ENCODE measurements at places on chromosomes 1 and 21.

DNA sequence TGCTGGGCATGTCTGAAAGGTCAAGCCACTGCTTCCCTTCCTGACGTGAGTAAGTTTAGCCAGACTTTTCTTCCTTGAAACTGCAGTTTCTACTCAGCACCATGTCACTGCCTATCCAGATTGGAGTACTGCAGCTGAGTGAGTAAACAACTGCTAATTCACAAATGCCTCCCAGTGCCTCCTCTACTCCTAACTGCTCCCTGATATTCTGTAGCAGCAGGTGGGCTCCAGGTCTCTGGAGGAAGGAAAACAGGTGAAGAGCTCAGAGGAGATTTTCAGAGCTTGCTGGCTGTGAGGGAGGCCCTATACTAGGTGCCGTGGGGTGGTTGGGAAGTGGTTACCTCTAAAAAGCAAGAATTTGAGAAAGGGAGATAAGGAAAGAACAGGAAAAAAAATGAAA, 96.5 kb downstream of the KIF14 start:
- DNase-seq = no peak

- DNase-seq = no peak
Measured at GRCh38 chr1:34328281-34328799, 151.6 kb downstream of the C1orf94 start.

- no peak for DNase-seq
Measured at GRCh38 chr1:25527226-25527846, 16.1 kb upstream of the LDLRAP1 start.

DNA sequence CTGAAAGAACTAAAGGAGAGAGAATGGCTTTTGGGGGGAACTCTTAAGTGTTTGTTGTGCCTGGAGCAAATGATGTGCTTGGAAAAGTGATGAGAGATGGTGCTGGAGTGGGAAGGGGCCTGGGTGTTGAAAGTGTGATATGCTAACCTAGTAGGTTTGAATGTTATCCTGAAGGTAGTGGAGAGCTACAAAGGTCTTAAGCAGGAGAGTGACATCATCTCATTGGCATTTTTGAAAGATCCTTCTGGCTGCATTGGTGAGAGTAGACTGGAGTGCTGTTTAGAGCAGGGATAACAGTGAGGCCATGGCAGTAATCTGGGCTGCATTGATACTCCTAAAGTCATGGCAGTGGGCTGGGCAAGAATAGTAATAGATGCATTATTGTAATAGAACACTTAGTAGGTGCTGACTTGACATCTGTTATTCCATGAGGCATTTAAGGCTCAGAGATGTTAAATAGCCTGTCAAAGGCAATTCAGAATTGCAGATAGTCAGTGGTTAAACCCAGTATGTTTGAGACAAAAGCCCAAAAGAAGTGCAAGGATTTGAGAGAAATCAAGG, 44.5 kb downstream of the MDM4 start:
- peak; percentile 50 for DNase-seq

DNA sequence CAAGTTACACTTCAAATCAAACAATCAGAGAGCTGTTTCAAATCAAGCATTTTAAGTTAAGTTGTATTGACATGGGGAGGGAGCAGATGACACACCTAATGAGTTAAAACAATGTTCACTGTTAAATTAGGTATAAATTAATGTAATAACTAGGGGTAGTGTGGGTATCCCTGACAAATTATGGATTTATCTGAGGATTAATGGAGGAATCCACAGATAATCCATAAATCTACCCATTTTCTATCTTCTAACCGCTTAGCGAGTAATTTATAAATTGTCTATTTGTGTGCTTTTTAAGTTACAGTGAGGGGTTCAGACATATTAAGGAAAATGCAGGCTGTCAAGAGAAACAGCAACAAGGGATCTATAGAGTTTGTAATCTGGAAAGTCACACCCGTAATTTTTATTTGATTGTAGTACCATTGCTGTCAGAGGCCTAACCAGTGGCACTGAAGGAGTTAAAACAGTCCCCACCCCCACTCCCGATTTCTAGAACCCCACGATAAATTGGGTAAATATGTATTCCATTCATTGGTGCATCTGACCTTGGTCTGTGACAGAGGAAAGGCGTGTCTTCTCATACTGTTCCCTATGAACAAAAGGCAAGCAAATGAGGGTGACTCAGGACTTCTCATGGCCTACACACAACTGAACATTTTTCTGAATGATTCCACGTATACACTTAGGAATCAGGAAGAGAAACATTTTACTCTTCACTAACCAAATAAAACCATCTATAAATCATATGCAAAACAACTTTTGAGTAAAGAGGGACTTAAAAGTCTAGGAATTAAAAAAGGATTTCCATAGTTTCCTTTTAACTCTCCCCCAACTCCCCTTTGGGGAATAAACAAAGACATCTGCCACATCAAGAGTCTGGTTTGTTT, 7.4 kb downstream of the IRF2BP2 start:
- peak; percentile 97 for DNase-seq

- no peak for DNase-seq
Measured at GRCh38 chr1:7068552-7068951, 283.3 kb downstream of the CAMTA1 start.

- no peak for DNase-seq
Measured at GRCh38 chr1:59736744-59737143, 78.0 kb upstream of the HOOK1 start.

DNA sequence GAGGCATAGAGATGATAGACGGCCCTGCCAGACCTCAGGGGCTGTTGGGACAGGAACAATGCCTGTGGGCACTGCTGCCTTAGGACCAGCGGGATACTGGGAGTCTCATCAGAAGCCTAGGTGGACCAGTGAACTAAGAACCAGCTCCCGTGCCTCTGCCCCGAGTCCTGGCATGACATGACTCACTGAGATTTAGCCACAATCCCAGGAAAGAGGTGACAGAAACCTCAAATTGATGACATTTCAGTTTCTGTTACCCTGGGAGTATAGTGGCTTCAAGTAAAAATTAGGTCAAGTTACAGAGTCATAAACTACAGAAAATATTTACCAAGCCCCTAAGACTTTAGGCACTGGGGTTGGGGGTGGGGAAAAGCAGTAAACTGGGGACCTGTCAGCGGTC, 74.6 kb upstream of the GADD45A start:
- no peak for DNase-seq

- no peak for DNase-seq
Measured at GRCh38 chr1:218332416-218332815, 12.7 kb upstream of the TGFB2 start.

DNA sequence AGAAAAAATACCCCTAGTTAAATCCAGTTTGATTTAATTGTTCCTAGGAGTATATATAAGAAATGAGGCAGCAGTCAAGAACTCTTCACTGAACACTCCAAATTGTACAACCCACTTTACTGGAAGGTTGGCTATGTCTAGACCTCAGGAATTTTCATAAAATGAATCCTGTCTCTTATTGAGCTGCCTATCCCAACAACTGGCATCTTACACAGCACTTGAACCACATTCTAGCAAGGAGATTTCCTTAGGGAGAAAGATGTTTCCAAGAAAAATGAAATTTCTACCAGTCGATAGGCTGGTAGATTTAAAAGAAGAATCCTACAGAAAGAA, 16.3 kb downstream of the RNF19B start:
- no peak for DNase-seq

GRCh38 chr1:111821121-111821745, 65.5 kb downstream of the DDX20 start:
- no peak for DNase-seq

DNA sequence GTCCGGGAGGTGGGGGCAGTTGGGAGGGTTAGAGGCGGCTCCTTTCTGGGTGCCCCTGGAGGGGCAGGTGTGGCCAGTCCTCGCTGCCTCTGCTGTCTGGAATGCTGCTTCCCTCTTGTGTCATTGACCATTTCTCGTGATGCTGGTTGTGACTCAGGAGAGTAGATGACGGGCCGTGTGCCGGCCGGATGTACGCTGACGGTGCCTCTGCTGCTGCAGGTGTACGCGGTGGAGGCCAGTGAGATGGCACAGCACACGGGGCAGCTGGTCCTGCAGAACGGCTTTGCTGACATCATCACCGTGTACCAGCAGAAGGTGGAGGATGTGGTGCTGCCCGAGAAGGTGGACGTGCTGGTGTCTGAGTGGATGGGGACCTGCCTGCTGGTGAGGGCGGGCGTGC, 13.9 kb downstream of the PRMT2 start:
- no peak for DNase-seq

DNA sequence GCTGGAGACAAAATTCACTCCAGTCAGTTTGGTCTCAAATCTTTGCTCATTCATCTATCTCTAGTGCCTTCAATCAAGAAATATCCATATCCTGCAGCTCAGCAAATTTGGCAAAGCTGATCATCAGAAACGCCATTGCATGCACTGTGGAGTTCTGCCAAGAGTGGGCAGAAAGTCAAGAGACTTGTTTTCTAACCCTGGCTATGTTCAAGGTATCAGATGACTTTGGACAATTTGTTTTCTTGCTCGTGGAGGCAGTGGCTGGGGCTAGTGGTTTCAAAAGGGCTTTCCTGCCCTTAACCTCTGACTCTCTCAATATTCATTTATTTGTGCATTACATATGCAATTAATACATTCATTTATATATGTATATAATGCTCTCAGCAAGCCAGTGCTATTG, 12.8 kb upstream of the LRRC52 start:
- DNase-seq = no peak

GRCh38 chr1:225467193-225468020, 39.6 kb upstream of the LBR start:
- DNase-seq = peak; percentile 42

DNA sequence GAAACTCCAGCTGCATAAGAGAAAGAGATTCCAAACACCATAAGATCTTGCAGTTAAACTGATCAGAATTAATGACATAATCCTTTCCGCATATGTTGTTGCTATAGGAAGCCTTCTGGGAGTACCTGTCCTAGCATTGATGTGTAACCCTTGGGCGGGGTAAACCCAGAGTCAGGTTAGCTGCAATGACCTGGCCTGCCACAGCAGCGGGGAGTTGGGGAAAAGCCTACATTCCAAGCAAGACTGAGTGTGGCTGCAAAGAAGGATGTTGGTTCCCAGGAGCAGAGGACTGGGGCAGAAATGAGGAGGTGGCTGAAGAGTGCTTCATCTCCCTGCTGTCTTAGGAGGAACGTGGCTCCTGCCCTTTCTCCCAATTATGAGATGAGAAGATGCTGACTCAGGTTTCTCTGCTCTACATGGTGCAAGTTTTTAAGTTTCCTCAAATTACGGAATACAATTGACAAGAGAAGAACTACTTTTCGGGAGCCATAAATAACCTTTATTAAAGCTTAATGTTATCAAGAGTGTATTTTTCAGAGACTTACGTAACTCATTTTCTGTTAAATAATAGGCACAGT, 142.1 kb downstream of the RYR2 start:
- no peak for DNase-seq

- DNase-seq = peak; percentile 57
Measured at GRCh38 chr1:150168960-150169601, 19.4 kb downstream of the PLEKHO1 start.

GRCh38 chr1:58107943-58108342, 438.6 kb downstream of the OMA1 start:
- no peak for DNase-seq

DNA sequence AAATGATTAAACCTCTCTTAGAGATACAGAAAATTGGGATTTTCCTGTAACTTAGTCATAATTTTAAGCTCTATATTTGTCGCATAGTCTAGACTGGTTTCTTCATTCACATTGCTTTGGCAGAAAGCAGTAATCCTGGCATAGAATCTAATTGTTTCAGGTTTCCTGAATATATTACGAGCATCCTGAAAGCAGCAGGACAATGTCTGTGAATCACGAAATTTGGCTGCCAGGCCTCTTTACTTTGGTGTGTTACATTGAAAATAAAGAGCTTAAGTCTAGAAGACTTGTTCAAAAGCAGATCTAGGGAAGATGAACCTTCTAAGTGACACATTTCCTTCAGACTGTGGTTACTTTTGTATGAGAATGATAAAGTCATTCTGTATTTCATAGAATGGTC, 72.2 kb downstream of the TDRD5 start:
- no peak for DNase-seq

DNA sequence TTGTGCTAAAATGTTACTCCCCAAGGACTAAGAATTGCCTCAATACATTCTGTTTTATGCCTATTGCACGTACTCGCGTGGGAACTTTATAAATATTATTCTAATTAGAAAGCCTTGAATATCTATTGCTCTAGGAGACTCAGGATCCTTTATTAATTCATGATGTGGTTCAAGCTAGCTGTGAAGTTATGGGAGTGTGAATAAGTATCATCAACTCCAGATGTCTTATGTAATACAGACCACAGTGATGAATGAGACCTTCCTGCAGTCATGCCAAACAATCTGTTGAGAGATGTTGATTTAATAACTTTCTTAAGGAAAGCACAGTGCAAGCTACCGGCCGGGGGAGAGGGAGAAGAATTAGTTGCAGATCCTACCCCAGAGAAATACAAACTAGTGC, 519.2 kb upstream of the ZP4 start:
- DNase-seq = peak; percentile 93

GRCh38 chr1:10320336-10320735, 78.5 kb upstream of the PGD start:
- no peak for DNase-seq

GRCh38 chr1:55575571-55576279, 360.6 kb upstream of the USP24 start:
- DNase-seq = no peak

- peak; percentile 62 for DNase-seq
Measured at GRCh38 chr21:39003982-39004633, 179.1 kb downstream of the PSMG1 start.

DNA sequence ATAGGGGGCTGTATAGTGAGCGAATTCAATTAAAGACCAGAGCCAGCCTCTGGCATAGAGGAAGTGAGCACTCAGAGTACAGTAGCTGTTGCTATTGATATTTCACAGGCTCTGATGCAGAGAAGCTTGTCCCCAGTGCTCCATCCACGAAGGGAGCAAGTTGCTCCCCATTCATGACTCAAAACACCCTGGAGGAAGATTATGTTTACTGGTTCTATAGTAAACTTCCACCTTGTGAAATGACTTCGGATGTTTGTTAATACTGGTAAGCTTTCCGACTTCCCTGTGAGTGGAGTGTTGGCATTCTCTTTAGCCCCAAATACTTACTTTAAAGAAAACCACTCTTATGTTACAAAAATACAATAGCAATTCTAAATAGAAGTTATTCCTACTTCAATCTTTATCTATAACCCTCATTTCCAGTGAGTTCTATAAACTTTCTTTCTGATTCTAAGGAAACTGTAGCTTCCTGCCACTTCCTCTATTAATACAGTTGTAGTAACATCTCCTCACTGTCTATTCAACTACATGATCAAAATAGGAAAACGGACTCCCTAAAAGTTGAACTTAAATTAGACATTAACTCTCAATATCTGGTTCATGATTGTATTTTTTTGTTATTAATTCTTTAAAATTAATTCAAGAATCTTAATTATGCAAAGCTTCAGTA, 46.4 kb downstream of the ZNF281 start:
- no peak for DNase-seq

DNA sequence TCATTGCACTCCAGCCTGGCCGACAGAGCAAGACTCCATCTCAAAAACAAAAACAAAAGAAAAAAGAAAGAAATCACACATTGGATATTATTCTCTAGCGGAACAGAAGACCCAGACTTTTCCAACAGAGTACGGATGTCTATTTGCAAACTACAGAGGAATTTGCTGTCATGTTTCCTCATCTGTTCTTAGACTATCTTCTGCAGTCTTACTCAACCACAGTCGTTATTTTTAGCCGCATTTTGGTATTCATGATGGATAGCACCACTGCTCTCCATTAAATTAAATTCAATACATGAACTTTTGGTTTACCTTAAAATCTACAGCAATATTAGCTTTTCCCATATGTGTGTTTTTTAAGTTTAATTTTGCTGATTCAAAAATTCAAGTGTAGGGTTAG, 14.2 kb upstream of the HEATR1 start:
- DNase-seq = no peak

Data from fibroblast of skin of right quadriceps (primary cell).